ENCODE measurements at places on chromosomes 12 and 14.

- no peak for DNase-seq
These were observed 215.0 kb downstream of the PRKD1 start for GRCh38 chr14:29712601-29713000.

DNA sequence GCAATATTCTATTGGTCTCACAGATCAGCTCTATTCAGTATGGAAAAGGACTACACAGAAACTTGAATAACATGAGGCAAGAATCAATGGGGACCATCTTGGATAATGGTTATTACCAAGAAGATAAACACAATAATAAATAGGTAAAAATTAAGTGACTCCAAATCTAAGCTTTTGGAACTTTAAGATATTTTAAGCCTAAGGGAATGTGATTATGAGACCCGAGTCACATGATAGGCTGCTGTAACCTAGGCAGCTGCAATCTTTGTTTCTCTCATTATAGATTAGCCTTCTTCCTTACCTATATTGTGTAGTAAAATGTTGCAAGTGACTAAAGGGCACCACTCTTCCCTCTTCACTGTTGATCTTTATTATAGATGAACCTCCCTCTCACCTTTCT, 121.9 kb downstream of the SYT10 start:
- no peak for DNase-seq

DNA sequence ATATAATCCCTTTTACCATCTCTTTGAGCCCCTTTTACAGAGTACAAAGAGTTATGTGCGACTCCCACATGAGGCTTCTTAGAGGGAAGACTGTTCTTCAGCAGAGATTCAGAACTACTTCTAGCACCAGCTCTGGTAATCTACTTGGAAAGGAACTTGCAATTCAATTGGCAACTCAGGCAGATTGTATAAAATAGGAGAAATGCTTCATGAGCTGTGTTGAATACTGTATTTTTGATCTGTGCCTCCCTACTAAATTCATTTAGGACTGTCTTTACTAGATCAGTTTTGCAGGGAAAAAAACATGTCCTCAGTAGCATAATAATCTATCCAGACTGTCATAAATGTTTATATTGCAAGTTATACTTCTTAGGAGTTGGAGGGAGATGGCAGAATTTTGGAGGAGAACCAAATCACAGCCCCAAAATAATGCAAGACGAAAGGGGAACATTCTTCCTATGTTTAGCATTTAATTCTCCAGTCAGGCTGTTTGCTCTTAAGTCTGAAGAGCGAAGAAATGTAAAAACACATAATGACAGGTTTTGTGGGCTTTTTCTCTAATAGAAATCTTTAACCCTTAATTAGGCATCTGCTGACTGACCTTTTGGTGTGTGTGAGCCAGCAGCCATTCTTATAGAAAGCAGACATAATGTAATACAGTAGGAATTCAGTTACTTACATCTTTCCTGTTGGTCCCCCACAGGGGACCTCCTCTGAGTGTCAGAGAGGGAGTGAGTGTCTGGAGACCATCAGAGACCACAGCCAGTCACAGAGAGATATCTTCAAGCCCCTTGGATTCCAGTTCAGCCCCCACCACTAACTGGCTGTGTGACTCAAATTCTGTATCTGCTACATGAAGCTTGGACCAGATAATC, 3.9 kb downstream of the ANO4 start:
- DNase-seq, result no peak

DNA sequence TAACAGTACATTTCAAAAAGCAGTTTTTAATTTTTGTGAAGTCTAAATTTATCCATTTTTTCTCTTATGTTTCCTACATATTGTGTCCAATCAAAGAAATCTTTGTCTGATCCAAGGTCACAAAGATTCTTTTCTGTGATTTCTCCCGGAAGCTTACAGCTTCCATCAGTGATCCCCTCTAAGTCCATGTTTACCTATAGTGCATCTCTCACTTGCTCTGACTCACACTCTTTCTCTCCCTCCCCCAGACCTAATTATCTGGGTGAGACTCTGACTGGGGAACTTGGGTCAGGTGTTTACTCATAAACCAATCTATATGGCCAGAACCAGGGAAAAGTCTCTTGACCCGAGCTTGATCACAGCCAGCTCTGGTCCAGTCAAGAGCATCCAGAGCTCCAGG, 224.4 kb downstream of the SPTSSA start:
- DNase-seq, result no peak

DNA sequence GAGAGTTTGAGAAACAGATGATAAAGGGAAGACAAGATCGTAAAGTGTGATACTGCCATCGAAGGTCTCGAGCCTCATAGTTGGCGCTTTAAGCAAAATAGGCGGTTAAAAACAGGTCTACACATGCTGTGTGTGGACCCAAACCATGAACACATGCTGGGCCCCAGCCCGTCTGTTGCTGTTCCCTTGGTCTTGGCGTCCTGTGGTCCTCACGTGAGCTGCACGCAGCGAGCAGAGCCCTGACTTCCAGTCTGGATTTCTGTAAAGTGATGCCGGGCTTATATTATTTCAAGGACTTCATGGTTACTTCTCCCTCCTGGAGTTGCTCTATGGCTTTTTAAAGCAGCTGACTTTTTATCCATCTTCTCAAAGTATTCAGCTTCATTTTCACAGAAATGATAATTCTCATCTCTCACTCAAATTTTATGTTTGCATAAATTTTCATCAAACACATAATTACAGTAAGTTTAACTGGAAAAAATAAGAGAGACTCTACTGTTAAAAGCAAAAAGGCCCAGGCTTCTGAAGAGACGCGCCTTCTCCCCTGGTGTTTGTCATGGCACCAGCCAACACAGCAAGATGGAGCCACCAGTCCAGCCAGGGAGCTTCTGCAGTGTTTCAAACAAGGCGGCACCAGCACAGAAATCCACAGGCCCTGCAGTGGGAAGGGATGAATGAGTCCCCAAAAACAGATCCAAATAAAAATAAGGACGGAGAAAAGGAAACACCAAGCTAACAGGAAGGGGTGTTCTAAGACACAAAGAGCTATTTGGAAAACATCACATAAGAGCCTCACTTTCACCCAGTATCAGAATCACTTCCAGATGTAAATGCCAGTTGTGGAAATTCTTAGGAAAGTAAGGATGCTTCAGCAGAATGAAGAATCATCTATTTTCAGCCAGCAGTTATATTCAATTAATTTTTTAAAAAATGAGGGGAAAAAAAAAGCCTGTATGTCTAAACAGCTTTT, 24.9 kb downstream of the SFSWAP start:
- DNase-seq, result no peak

DNA sequence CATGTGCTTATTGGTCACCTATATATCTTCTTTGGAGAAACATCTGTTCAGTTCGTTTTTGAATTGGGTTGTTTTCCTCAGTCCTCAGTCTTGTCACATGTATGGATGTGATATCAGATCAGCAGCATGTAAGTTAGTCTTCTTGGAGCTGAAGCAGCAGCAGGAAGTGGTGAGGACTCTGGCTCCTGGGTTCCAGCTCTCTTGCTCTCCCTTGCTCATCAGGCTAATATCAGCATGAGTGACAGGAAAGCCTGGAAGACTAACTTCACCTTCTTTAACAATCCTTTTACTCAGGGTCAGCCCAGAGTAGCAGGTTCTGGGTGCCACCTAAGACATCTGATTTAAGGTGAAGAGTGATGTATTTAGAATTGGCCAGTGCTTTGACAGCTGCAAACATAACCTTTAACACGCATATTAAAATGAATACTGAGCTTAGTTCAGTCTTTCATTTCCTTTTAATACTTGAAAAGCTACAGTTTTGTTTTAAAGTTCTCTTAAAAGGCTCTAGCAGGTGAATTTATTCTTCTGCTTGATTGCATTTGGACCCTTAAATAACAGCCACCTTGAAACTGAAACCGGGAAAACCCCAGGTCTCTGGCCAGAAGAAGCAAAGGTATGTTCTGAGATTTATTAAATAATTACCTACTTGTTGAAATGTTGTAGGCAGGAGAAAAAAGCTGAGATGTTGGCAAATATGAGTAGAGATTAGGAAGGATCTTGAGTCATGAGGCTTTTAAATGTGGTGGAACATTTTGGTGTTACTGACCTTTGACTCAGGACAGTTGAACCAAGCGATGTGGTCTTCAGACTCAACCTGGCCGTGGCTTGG, 54.3 kb downstream of the DRAM1 start:
- no peak for DNase-seq
